ENCODE measurements at places on chromosomes 7 and 10.
A peak's percentile ranks its signal among the peaks of the same experiment; 100 is the strongest.

DNA sequence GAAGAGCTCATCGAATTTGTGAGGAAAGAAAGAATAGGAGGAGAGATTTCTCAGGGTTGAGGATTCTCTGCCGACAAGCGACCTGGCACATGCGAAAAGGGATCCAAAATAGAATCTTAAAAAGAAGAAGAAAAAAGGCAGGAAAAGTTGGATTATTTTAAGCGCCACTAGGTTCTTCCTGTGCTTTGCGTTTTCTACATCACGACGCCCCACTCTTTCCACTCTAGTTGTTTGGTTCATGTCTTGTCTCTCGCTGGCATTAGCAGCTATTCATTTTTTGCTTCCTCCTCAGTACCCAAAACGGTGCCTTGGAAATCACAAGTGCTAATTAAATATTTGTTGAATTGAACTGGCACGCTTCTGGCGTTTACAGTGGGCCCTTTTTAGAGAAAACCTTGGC, 674 bp upstream of the FRA10AC1 start:
- no peak for DNase-seq

GRCh38 chr7:100803398-100804161, 23.7 kb downstream of the EPHB4 start:
- no peak for DNase-seq

- no peak for DNase-seq
Measured at GRCh38 chr10:110163192-110163773, 44.1 kb upstream of the MXI1 start.

DNA sequence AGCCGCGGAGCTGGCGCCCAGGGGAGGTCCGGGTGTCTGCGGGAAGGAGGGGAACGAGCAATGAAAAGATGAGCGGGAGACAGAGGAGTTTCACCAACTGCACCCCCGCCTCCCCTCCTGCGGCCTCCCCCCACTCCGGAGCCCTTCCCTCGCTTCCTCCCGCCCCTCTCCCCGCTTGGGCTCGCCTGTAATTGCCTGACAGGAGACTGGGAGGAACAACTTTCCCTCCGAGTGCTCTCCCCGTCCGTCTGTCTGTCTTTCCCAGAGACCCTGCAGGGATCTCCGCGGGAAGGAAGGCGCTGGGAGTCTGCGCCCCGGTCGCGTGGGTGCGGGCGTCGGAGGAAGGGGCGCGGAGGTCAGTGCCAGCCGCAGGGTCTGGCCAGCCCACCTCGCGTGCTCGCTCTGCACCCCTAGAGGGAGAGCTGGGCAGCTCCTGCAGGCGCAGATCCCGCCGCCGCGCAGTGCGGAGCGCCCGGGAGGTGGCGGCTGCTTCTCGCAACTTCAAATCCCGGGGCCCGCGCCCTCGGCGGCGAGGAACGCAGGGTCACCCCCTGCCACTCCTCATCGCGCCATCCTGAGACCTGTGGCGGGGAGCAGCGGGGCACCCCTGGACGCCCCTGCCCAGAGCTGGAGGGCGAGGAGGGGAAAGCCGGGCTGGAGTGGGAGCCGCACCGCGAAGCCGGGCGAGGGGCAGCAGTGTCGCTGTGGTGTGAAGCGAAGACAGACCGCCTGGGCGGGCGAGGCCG, 511 bp upstream of the NRP1 start:
- DNase-seq = peak; percentile 21

DNA sequence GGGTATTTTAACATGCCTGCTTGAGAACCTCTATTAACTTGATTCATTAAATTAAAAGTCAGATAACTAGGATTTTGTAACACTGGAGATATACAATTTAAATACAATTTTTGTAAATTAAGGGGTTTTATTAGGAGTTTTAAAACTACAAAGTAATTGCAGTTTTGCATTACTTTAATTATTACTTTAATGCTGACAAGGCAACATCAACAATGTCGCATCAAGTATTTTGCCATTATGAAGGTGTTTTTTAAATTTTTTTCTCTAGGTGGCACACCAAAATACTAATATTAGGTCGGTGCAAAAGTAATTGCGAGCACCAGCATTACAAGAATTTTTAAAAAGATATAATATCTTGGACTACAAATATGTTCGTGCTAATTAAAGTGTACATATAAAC, 513.4 kb downstream of the ANKRD7 start:
- no peak for DNase-seq

GRCh38 chr10:69865450-69865849, 63.7 kb downstream of the COL13A1 start:
- DNase-seq = no peak

DNA sequence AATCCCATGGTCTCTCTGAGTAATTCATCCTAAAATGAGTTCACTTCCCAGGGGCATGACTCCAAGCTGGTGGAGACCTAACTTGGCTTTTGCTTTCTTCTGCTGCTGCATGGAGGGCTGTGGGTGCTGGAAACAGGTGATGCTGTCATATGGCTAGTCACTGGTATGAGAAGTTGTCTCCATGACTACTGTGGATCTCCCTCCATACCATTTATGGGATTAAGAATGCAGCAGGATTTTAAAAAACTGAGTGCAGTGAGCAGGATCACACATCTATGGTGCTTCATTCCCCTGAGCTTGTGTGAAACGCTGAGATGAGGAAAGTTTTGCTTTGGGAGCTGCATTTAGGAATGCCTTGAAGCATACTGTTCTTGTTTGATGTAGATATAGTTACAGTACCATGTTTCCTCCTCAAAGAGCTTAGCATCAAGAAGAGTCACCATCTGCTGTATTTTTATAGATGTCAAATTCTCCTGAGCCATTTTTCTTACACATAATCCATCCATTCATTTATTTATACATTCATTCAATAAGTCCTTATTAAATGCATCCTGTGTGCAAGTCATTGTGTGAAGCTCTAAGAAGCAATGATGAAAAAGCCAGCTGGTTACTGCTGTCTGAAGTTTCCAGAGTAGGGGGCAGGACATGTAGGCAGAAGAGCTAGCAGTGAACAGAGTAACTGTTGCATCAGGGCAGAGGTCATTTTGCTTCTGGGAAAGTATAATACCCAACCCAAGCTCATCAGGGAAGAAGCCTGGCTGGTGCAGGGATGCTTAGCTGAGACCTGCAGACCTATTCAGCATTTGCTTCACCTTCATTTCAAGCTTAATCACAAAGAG, 534.8 kb downstream of the AUTS2 start:
- no peak for DNase-seq

GRCh38 chr10:130140425-130140824, 4.2 kb downstream of the GLRX3 start:
- DNase-seq = no peak

- peak; percentile 0 for DNase-seq
Measured at GRCh38 chr7:27784399-27785053, 44.6 kb downstream of the TAX1BP1 start.

GRCh38 chr7:141387521-141388217, 163.5 kb upstream of the AGK start:
- no peak for DNase-seq

GRCh38 chr7:101882595-101883564, 65.5 kb downstream of the CUX1 start:
- DNase-seq = no peak

- no peak for DNase-seq
Measured at GRCh38 chr10:34918776-34919315, 103.8 kb upstream of the PARD3 start.

DNA sequence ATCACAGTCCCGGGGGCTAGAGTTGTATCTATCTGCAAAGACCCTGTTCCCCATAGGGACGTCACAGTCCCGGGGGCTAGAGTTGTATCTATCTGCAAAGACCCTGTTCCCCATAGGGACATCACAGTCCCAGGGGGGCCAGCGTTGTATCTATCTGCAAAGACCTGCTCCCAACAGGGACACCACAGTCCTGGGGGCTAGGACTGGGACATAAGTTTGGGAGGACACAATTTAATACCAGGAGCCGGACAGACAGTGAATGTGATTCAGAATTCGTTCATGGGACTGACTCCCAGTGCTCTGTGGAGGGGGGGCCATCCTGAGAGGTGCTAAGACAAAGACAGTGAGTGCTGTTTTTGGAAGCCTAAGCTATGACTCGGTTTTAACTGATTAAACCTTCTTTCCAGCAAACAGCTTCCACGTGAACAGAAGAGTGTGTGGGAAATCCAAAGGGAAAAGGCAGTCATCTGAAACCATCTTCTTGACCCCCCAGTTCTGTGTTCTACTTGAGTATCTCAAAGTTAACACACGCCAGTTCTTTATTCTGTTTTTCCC, 153.0 kb downstream of the DIP2C start:
- DNase-seq = no peak

DNA sequence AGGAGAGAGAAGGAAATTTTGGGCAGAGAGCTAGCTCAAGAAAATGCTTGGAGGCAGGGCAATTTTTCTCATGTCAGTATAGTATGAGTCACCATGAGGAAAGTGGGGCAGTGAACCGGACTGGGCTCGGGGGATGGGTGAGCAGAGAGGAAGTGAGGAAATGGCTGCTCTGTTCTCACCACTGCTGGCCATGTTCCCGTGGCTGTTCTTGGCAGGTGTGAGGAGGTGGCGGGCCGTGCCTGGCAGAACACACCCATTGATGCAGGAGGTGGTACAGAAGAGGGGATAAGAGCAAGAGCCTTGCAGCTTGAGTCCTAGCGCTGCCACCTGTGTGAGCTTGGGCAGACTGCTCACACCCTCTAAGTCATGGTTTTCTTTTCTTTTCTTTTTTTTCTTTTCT, 304.4 kb upstream of the LYZL1 start:
- DNase-seq = no peak

DNA sequence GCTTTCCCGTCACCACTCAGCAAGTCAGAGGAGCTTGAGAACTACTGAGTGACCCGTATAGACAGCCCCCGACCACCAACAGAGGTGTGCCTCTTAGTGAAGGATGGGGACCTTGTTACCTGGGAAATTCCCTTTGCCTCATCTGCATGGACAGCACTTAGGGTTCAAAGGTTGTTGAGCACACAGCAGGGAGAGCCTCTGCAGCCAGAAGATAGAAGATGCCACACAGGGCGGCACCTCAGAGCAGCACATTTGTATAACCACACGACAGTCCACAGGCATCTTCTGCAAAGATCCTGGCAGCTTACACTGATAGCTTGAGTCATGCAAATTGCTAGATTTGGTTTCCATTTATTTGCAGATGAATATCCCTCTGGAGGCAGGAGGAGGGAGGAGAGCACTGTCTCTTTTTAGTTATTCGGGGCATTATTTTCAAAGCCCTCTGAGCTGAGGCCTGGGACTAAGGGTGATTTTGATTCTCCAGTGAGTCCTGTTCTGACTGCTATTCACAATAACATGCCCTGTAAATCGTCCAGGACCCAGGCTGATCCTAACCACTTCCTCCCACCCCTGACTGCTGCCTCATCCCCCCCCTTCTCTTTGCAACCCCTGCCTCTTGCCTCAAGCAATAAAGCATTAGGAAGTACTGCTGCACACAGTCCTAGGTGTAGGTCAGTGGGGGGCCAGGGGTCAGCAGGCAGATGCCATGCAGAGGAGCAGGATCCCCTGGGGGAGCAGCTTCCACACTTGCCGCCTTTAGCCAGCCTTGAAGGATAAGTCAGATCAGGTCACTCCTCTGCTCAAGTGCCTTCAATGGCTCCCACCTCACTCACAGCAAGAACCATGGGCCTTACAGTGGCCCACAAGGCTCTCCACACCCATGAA, 24.6 kb upstream of the INMT start:
- DNase-seq = peak; percentile 10
